ENCODE measurements at places on chromosomes 4 and X.

DNA sequence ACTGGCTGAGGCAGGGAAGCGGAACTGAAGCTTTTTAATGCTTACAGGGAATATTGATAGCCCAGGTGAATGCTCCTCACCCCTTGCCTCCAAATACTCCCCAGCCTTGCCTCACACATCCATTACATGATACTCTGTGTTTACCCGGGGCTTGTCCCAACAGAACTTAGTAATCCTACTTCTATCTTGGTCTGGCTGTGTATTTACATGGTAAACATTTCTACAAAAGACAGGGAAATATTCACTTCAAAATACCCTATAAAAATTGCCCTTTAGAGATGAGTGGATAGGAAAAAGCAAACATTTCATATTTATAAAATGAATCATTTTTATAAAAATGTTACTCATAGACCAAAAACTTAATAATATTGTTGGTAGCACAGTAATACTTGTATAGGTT lies 120.1 kb downstream of the NHS start:
- DNase-seq: no peak

- DNase-seq: no peak
Observed at GRCh38 chrX:56618323-56618722, 54.9 kb downstream of the UBQLN2 start.

DNA sequence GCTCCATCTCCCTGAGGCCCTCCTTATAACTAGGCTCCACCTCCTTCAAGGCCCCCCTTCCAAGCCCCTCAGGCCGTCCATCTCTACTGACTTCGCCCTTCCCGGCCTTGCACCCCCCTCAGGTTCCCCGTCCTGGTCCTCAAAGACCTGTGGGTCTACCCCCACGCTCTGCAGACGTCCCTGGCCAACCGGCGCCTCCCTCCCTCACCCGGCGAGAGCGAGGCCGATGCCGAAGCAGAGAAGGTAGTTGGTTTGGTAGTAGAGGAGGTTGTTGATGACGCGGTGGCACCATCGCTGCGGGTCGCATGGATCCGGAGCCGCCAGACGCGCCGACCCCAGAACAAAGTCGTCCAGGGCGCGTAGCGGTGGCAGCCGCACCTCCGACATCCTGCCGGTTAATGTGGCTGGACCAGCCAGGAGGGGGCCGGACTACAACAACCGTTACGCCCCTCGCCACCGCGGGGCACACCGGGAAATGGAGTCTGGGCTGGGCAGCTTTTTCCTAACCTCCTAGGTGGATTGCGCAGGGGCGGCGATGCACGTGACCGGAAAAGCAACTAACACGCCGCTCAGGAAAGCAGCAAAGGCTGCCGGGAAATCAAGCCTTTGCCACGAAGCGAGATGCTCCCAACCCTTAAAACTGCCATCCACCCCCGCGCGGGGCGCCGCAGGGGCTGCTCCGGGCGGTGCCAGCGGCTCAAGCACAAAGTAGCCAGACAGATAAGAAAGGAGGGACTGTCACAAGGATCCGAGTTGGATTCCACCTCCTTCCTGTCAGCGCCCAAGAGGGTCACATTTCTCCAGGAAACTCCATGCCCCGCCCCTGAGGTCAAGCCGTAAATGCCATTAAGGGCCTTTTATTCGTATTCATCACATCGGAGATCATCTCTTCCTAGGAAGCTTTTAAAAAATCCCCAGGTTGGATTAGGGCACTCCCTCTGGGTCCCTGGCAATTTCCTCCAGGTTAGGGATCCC lies at the start of gene PRAF2:
TSS of gene PRAF2 (minus strand) at position 402 of the 975 bp plus-strand sequence. CDS start at position 387, 15 bp downstream.
- DNase-seq: peak; percentile 94

- DNase-seq: no peak
Observed at GRCh38 chrX:71910643-71910985, at the start of gene NHSL2. NHSL2 (plus strand) TSS chrX:71910845.

GRCh38 chr4:28082686-28083390 lies 1222.2 kb downstream of the STIM2 start:
- DNase-seq: no peak

- no peak for DNase-seq
Observed at GRCh38 chrX:71106427-71106826, at the start of gene CXorf65. CXorf65 (minus strand) TSS chrX:71106740; CDS start chrX:71106556, 184 bp downstream.

DNA sequence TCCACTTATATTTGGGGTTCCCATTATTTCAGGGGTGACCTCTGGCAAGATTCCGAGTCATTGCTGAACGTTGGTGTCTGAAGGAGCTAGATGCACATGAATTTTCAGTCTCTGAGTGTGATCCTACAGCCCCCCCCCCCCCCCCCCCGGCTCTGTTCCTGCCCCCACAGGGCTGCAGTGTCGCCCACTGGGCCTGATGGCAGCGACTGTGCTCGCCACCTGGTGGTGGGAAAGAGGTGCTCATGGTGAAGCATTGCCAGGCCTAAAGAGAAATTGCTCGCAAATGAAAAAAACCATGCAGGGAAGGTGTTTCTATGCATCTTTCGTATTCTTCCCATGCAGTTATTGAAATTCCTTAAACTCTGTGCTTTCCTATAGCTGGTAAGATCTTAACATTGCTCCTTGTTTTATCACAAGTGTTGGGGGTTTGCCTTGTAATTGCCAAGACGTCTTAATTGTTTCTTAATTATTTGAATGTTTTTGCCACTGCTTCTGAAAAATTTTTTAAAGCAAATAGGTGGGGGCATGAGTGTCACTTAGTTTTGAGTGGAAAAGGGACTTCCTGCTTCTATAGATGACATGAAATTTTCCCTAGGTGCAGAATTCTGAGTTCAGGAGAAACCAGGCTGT lies 63.2 kb downstream of the CLDN22 start:
- peak; percentile 52 for DNase-seq

DNA sequence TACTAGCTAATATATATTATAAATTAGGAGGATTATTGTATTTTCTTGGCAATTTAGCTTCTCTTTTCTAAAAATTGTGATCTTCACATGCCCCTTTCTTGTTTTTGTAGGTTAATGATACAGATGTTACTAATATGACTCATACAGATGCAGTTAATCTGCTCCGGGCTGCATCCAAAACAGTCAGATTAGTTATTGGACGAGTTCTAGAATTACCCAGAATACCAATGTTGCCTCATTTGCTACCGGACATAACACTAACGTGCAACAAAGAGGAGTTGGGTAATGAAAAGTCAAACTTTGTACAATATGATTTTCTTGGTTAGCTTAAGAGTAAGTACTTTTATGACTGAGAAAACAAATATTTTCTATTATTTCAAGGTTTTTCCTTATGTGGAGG lies 74.1 kb downstream of the SLC10A6 start:
- no peak for DNase-seq

DNA sequence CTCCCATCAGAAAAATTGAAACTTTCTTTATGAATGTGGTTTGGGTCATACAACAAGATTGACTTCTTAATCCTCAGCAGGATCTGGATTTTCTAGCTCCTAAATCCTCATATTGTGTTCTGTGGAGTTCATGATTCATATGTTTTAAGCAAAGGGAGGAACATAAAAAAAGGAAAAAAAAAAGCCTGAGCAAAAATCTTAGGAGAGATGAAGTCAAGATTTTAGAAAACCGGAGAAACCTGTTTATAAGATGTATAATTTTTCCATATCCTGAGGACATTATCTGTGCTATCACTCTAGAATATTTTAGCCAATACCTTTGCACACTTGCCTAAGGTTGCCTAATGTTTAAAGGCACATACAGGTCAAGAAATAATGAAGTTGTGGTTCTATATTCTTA lies 7.0 kb upstream of the EREG start:
- DNase-seq: no peak

- peak; percentile 17 for DNase-seq
Observed at GRCh38 chrX:43165343-43165920, 387.5 kb upstream of the PPP1R2C start.

DNA sequence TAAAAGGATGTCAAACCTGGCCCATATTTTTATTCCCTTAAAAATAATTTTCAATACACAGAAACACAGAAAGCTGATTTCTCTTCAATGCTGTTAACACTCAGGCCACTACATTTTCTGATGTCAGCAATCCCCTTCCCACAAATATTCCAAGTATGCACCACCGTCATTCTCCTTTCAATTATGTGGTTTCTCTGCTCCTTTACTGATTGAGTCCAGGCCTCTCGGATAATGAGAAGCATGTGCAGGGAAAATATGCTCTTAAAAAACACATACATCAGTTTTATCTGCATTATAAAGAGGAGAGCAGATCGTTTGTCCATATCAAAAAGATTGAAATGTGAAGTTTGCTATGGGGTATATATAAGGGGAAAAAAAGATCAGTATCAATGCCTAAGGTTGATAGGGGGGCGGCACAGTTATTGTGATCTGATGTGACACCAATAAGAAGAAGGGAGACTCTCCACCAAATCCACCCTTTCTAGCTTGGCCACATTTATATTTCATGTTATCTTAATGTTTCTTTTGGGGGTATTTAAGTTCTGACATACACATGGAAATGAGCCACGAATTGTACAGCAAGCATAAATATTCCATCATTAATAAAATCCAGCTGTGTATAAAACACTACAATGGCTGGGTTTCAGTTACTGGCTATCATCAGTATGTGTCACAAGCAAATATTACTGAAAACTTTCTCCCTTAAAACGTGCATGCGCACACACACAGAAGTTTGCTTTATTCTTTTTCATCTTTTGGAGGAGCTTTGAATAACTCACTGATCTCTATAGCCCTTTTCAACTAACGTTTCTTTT lies 6.4 kb downstream of the AMOT start:
- no peak for DNase-seq

- peak; percentile 17 for DNase-seq
Observed at GRCh38 chrX:18682979-18683387, 11.1 kb upstream of the RS1 start.

DNA sequence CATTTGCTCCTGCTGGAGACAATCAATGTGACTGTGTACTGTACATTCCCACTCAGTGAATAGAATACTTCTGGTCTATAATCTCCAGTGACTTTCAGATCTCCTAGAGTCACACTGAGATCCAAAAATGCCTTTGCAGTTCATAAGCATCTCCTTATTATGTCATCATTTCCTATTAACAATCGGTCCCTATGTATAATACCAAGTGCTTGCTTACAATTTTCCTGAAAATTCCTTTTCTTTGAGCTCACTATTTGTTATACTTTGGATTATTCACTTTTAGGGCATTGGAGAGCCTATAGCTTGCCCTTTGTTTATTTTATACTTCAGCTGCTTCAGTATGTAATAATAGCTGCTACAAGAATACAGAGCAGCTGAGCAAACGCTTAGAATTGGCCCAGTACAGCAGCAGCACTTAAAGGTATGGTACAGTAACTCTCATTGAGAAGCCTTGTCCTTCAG lies 313.0 kb downstream of the DCTD start:
- DNase-seq: no peak

DNA sequence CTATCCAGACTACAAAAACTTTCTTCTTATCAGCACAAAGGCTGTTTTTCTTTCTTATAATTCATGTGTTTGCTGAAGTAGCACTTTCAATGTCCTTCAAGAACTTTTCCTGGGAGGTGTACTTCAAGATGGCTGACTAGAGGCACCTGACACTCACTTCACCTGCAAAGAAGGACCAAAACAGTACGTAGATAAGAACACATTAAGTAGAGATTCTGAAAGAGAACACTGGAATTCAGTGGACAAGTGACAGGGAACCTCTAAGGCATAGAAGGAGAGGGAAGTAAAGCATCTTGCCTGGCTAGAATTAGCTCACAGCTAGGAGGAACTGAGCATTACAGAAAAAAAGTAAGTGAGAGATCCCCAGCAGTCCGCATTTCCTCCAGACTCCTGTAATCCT lies 21.7 kb upstream of the BMP15 start:
- no peak for DNase-seq

GRCh38 chr4:80459918-80460473 lies 124.5 kb downstream of the CFAP299 start:
- no peak for DNase-seq

- no peak for DNase-seq
Observed at GRCh38 chr4:173919196-173919595, 364.3 kb downstream of the FBXO8 start.

DNA sequence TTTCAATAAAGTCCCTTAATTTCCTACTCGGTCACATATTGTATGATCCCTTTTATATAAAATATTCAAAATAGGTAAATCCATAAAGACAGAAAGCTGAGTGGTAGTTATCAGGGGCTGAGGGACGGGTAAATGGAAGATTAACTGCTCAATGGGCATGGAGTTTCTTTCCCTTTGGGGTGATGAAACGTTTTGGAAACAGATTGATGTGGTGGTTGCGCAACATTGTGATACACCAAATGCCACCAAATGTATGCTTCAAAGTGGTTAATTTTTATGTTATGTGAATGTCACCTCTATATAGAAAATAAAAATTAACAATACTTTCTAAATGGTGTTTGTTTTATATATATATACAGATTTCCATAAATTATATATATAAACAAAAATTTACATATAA lies 15.0 kb upstream of the MAOB start:
- no peak for DNase-seq

Measured in GM12865 (cell line).